Activated naive CD8-positive, alpha-beta T cell treated with anti-CD3 and anti-CD28 coated beads, Interleukin-2, amount 10 ng/mL, durations not matched to agents 7 days and 5 days (primary cell): ENCODE measurements at places on chromosomes 4 and X. TPM values are rescaled to one million over a fixed set of nuclear protein-coding genes. Genes with fewer than 3 reads are reported as not detected.

DNA sequence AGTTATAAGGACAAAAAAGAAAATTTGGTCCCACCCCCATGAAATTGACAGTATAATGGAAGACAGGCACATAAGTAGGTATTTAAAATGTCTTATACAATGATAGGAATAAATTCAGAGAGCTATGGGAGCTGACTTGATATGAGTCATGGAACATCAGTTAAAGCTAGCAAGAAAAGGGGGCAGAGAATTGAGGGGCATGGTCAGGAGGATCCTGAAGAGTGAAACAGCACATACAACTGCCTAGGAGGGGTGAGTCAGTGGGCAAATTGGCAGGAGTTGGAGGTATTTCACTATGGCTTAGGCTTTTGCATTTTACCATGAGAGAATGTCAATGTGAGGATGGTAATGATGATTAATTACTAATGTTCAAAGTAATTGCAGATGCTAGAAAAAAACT, 95.4 kb upstream of the BANK1 start:
- DNase-seq: no peak

DNA sequence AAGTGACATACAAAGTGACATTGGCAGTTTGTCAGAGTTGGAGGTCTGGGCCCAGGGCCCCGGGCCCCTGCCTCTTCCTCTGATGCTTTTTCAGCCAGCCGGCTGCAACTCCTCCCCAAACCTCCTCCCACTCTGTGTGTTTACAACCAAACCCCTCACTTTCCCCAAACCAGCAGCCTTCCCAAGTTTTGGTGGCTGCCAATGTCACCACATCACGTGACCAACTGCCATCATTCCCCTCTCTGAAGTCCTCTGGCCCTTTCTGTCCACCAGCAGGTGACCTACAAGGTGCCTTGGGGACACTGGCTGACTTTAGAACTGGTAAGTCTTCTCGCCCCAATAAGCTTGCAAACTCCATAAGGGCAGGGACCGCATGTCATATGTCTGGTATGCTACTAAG, 357.7 kb downstream of the BCOR start:
- DNase-seq: no peak

- no peak for DNase-seq
These were observed 493.4 kb downstream of the IQCM start for GRCh38 chr4:149322203-149322602.

DNA sequence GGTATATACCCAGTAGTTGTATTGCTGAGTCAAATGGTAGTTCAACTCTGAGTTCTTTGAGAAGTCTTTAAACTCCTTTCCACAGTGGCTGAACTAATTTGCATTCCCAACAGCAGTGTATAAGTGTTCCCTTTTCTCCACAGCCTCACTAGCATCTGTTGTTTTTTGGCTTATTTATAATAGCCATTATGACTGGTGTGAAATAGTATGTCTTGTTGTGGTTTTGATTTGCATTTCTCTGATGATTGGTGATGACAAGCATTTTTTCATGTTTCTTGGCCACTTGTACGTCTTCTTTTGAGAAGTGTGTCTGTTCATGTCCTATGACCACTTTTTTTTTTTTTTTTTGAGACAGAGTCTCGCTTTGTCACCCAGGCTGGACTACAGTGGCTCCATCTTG, 30.5 kb downstream of the GPR50 start:
- DNase-seq: no peak

- DNase-seq: no peak
These were observed 65.8 kb downstream of the SLC9A7 start for GRCh38 chrX:46693149-46693548.

- DNase-seq: no peak
These were observed 22.4 kb downstream of the GRXCR1 start for GRCh38 chr4:42914937-42915336.

Gene TREX2
- total RNA-seq: 3.1 TPM

Gene CDX4
- total RNA-seq: not detected

Gene PRICKLE3
- 16.7 TPM for total RNA-seq
